ENCODE measurements at places on chromosomes 4 and X.

- DNase-seq, result no peak
These were observed 336.6 kb downstream of the SLITRK2 start for GRCh38 chrX:146154191-146154590.

- no peak for DNase-seq
These were observed 17.4 kb downstream of the DCX start for GRCh38 chrX:111394569-111394968.

- DNase-seq, result no peak
These were observed 93.3 kb downstream of the HMX1 start for GRCh38 chr4:8778291-8778690.

GRCh38 chr4:177555007-177555574 lies 112.9 kb upstream of the AGA start:
- no peak for DNase-seq

DNA sequence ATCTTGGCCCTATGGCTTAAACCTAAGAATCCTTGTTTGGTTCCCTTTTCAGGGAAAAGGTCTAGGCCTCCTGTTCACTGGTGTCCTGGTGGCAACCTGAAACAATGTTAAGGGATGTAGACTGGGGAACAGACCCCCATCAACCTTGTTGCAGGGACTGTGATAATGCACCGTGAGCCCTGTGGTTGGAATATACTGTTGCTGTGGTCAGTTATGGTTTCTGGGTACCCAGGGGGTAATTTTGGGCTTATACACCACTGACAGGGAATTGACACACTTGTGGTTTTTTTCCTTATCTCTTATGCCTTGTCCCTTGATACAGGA lies 64.0 kb upstream of the WDR1 start:
- no peak for DNase-seq

GRCh38 chr4:134622199-134622598 lies 420.6 kb upstream of the PABPC4L start:
- DNase-seq, result no peak

DNA sequence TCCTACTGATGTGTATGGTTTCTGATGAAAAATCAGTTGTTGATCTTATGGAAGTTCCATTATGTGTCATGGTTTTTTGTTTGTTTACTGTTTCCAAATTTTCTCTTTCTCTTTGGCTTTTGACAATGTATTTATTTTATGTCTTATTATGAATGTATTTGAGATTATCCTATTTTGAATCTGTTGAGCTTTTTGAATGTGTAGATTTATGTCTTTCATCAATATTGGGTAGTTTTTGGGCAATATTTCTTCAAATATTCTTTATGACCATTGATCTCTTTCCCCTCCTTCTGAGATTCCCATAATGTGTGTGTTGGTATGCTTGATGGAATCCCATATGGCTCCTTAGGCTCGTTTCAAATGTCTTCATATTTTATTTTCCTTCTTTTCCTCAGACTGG lies 80.5 kb upstream of the FAM47C start:
- no peak for DNase-seq

DNA sequence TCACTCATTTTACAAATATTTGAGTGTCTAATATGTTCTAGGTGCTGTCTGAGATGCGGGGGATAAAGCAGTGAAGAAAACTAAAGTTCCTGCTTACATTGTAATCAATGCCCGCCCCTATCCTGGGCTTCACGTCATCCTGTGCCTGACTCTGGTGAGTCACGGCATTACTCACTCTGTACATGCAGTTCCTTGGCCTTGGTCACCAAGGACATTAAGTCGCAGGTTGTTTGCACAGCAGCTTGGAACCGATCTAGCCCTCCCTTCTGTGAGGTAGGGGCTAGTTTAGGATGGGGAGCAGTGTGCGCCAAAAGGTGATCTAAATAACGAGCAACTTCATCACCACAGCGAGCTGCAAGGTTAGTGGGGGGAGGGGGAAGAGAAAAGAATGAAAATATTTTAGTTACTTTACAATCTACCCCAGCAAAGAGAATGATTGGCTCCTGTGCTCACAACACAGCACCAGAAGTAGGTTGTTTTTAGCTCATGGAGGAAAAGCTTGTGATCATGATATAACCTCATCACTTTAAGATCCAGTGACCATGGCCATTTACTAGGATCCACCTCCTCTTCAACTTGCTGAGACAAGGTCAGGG lies 48.0 kb upstream of the HDAC8 start:
- no peak for DNase-seq

GRCh38 chr4:87580057-87580456 lies 28.3 kb upstream of the DSPP start:
- DNase-seq, result no peak

- DNase-seq, result no peak
These were observed 93.9 kb downstream of the PSAPL1 start for GRCh38 chr4:7340553-7341433.

DNA sequence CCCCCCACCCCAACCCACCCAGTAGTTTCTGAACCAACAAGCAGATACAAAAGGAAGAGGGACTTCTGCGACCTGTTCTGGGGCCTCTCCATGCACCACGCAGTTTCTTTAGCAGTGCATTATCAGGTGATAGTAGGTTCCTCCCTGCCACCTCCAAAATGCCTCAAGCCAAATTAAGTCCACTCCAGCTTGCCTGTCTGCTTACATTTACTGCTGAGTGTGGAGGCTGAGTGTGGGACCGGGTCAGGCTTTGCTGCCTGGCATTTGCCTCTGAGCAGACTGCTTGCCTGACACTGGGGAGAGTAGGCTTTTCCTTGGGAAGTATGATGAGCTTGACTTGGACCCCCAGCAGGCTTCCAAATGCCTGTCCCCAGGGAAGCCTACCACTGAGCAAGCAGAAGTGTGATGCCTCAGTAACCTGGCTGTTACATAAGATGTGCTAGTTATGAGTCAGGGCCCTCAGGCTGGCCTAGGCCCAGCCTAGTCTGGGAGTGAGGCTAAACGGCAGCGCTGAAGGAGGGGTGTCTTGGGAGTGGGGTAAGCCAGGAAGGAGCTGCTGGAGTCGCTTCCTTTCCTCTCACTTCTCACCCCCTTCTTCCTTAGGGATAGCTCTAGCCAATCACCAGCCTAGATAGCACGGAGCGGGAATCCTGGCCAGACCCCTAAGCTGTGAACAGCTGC lies 9.0 kb downstream of the TSC22D3 start:
- no peak for DNase-seq

GRCh38 chrX:11566173-11566572 lies 99.5 kb downstream of the ARHGAP6 start:
- DNase-seq, result no peak

All from T-helper 22 cell (primary cell).